AG20443 (cell line): ENCODE measurements at places on chromosomes 1 and 21.

DNA sequence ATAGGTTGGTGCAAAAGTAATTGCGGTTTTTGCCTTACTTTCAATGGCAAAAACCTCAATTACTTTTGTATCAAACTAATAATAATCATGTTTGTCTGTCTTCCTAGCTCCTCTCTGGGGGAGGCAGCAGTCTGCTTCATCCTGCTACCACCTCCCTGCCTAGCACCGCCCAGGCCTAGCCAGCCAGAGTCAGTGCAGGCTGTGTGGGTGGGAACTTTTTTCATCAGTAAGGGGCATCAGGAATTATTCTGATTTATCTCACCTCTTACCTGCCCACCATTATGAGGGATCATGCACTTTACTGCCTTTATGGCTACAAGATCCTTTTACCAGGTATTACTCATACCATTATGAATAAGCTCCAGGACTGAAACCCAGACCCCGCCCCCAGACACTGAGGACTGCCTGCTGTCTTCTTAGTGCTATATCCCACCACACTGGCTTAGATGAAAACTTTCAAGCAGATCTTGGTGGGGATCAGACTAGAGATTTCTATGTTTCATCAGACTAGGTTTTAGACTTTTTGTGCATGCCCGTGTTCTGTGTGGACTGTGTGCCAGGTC is 116.4 kb downstream of the PBX1 start:
- DNase-seq = peak; percentile 14

GRCh38 chr1:244028701-244029100 is 22.4 kb upstream of the ZBTB18 start:
- no peak for DNase-seq

DNA sequence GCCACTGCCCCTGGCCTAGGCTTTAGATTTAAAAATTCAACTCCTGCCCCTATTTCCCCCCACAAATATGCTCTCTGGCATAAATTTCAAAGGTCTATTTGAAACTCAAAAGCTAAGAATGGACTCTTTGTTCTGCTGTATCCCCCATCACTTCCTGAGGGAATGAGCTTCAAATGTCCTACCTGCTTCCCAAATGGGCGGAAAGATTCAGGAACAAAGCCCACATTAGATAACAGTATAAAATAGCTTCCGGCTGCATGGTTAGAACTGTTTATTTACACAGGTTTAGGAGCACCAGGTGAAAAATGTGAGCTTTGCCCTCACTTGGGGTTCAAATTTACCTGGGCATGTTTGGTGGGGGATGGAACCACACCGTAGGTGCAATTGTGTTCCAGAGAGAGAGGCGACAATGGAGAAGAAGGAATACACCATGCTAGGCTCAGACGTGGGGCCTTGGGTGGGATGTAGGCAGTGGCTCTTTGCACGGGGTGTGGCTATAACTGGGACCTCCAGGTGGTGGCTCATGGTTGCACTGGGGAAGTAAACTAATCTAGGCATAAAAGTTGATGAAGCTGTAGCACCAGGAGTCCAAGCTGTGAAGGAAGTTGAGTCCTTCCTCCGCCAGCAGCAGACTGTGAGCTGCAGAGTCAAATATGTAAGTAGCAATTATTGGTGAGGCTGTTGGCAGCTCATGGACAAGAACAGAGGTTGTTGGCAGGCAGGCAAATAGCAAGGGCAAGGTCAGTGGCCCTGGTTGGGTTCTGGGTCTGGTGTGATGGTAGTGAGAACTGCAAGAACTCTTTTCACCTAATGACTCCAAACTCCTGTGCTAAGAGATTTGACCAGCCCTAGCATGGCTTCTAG is 41.5 kb upstream of the SRSF10 start:
- no peak for DNase-seq

GRCh38 chr1:47481936-47482335 is 44.1 kb downstream of the FOXD2 start:
- no peak for DNase-seq

DNA sequence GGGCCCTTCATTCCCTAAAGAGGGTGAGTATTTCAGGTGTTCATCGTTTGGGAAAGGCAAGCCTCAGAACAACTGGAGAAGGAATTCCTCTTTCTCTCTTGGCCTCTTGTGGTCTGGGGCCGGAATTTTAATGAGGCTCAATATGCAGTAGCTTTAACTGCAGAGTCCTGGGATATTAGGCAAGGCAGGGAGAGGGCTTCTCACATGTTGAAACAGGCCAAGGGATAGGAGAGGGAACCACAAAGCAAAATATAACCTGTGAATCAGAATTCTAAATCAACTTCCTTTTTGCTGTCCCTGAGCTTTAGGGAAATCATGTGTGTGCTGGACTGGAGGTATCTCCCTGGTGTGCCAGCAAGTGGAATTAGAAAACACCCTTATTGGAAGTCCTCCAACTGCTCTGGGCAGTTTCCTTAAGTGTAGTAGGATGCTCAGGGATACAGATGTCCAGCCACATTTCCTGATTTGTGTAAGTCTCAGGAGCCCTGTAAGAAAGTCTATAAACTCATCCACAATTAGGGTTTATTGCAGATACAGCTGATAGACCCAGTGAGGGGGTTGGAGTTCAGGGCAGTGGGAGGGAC is 215.8 kb upstream of the ZRANB2 start:
- peak; percentile 67 for DNase-seq

DNA sequence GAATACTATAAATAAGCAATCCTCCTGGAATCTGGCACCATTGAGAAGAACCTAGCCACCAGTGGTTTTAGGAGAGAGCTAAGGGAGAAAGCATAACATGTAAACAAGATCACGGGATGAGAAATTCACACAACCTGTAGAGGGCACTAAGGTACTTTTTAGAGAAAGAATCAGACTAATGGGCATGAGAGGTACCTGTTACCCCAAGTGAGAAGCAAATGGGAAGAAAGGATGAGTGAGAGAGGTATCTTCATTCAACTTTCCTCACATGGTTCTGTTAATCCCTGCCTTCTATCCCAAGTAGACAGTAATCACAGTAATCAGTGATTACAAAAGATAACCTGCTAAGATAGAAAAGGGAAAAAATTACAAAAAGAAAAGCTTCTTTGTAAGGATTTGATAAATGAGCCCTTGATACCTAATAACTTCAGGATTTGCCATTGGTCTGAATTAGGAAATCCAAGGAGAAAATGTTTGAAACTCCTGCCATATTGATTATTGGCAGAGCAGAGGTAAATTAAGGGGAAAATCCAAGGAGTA is 251.1 kb upstream of the ADGRL2 start:
- peak; percentile 51 for DNase-seq
